Myocyte (in vitro differentiated cells): ENCODE measurements at places on chromosomes 13 and 19.
A peak's percentile ranks its signal among the peaks of the same experiment; 100 is the strongest.

- DNase-seq, result no peak
These were observed 1.2 kb downstream of the EPS15L1 start for GRCh38 chr19:16470541-16470910.

DNA sequence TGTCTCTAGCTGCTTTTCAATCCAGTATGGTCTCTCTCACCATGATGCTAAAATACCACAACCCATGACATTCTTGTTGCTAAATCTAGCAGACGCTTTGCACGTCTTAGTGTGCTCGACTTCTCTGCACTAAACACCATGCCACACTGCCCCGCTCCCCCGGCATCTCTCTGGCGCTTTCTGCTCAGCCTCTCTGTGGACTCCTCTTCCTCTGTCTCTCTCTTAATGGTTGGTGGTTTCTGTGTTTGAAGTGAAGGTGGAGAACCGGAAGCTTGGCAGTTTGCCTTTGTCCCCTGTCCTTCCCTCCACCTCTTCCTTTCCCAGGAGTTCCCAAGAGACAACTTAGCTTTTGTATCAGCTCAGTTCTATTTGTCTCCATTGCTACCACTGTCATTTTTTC, 8.8 kb downstream of the ERCC5 start:
- no peak for DNase-seq

DNA sequence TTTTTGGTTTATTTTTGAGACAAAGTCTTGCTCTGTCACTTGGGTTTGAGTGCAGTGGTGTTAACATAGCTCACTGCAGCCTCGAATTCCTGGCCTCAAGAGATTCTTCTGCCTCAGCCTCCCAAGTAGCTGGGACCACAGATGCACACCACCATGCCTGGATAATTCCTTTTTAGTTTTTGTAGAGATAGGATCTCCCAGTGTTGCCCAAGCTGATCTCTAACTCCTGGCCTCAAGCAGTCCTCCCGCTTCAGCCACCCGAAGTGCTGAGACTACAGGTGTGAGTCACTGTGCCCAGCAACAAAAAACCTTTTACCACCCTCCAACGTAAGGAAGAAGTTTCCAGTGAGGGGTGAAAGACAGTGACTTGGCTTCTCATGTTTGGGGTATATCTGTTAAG, 81.1 kb upstream of the TSHZ3 start:
- DNase-seq, result no peak

- DNase-seq, result no peak
These were observed 396.1 kb downstream of the EFNB2 start for GRCh38 chr13:106139377-106139776.

- no peak for DNase-seq
These were observed 10.6 kb upstream of the ZNF358 start for GRCh38 chr19:7505288-7505681.

DNA sequence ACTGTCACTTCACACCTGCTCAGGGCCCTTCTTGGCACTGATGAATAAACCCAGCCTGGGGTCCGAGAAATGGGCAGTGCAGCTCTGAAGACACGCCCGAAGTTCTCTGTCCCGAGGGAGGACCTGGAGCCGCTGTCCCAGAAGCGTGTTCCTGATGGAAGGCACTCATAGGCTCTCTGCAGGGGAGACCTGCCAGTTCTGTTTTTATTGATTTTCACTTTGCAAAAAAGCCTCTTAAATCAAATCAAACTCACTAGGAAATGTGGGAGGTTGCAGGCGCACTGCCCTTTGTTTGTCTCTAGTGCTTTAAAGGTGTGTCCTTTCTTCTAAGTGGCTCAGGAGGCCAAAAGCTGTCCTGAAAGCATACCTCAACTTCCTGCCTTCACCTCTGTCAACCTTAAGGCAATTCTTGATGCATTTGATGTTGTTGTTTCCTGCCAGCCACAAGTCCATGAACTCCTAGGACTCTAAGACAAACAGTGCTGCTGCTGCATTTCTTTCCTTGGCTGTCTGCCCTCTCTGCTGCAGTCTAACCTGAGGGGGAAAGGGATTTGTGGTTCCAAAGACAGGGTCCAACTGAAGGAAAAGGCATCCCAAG, 663.2 kb downstream of the UQCRFS1 start:
- no peak for DNase-seq

GRCh38 chr13:90443268-90443667, 904.2 kb upstream of the MIR17HG start:
- DNase-seq, result no peak

DNA sequence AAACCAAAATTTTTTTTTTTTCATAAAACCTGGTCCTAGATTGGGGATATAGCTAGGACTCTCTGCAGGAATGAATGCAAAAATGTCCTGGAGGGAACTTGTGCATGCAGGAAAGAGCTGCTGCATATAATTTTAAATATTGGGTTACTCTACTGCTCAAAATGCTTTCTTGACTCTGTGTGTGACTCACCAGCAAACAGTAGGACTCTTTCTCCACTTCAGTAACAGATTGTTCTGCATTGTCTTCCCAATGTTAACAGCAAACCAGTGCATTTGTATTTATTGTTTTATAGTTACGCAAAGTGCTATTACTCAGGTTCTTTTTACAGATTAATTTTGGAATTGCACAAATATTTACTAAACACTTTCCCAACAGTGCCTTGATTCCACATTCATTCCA, 163.7 kb upstream of the KL start:
- DNase-seq, result no peak

DNA sequence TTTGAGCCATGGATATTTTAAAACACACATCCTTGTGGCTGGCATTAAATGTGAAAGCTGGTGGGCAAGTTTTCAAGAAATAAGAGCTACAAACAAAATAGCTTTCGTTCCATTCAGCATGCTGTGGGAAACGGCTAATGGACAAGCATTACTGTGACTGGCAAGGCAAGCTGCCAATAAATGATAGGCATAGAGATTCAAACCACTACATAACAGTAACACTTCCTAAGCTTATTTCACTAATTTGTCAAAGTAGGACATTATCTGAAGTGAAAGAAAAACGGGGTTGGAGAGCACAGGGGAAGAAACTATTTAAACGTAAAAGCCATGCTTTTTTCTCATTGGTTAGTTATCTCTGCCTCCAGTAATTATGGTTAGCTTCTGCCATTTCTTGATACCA, 26.0 kb downstream of the OBI1 start:
- DNase-seq, result peak; percentile 28

- peak; percentile 53 for DNase-seq
These were observed 54.7 kb upstream of the WASF3 start for GRCh38 chr13:26502826-26503225.

- DNase-seq, result no peak
These were observed 152.7 kb upstream of the SERP2 start for GRCh38 chr13:44220948-44221347.

DNA sequence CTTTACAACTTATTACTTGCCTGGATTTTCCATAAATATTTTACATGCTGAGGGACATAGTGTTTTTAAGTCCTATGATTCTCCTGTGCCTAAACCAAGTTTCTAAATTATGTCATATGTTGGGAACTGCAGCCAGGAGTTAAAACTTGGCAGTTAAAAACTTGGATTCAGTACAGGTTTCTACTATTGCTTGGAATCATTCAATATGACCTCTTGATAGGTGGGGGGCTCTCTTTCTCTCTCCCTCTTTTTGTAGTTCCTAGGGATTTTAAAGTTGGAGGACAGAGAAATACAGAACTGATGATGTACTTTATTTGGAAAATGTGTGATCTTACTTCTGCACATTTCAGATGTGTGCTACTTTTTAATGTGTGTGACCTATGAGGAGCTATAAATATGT, 4.7 kb downstream of the CSNK1A1L start:
- no peak for DNase-seq

GRCh38 chr19:58059671-58060078, 593 bp downstream of the ZNF135 start:
- DNase-seq, result no peak

- DNase-seq, result no peak
These were observed 6.3 kb upstream of the LILRB3 start for GRCh38 chr19:54229146-54229545.

DNA sequence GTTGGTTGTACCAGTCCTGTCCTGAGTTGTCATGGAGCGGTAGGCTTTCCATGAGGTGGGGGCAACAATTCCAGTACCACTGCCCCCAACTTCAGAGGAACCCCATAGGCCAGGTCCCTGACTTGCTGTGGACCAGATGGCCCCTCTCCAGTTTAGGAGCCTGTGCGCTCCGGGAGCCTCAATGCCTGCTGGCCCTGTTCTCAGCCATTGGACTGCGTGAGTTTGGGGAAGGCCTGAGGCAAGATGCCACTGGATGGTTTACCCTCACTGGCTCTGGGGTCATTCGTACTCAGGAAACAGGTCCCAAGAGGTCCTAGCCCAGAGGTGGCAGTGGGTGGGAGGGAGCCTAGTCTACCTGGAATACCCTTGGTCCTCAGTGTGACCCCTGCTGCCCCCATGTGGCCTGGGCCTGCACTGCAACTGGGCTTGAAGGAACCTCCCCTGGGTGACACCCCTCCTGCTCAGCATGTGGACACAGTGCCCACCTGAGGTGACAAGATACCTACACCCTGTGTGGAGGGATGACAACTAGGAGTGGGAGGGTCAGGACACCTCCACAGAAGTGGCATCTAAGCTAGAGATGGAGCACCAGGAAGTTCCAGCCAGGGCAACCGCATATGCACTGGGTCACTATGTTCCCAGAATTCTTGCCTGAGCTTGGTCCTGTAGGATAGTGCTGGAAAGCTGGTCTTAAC, 6.0 kb upstream of the PRR19 start:
- DNase-seq, result peak; percentile 71

DNA sequence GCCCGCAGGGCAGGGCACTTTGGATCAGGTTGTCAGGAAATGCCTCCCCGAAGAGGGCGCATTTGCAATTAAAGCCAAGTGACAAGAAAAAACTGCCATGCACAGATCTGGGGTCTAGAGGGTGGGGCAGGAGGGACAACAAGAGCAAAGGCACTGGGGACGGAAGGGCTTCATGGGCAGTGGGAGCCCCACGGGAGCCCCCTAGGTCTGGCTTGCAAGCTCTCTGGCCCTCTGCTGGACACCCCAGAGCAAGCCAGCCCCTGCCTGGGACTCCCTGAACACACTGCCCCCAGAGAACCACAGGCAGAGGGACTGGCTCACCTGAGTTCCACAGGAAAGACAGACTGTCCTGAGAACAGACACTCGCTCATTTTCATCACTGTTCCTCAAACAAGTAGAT, 30.2 kb upstream of the C19orf12 start:
- no peak for DNase-seq

DNA sequence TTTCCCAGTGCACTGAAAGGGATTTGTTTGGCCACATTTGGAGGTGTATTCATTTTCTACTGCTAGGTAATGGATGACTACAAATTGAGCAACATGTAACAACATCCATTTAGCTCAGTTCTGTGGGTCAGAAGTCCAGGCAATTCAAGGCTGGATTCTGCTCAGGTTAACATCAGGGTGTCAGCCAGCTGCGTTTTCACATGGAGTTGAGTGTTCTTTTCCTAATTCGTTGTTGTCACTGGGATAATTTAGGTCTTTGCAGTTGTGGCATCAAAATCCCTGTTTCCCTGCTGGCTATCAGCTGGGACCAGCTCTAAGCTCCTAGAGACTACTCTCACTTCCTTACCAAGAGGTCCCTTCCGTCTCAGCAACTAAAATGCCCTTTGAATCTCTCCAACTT, 25.4 kb downstream of the MIR17HG start:
- DNase-seq, result no peak

DNA sequence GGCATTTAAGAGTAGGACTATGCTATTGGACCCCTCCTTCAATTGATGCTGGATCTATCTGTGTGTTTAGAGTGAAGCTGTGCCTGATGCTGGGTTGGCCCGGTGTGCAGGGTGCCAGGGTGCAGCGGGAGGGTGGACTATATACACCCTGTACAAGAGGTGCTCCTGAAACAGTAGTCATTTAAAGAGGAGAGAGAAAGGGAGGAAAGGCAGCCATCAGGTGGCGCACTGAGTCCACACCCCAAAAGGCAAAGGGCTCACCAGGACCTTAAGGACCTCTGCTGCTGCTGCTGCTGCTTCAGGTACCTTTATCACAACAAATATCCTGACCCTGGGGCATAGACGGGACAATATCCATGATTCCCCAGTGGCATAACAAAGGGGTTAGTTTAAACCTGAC, 39.4 kb downstream of the ZNF136 start:
- DNase-seq, result no peak

- DNase-seq, result no peak
These were observed 90.2 kb downstream of the RAB20 start for GRCh38 chr13:110471156-110471832.

GRCh38 chr19:30695171-30695875, 323.1 kb downstream of the ZNF536 start:
- no peak for DNase-seq

DNA sequence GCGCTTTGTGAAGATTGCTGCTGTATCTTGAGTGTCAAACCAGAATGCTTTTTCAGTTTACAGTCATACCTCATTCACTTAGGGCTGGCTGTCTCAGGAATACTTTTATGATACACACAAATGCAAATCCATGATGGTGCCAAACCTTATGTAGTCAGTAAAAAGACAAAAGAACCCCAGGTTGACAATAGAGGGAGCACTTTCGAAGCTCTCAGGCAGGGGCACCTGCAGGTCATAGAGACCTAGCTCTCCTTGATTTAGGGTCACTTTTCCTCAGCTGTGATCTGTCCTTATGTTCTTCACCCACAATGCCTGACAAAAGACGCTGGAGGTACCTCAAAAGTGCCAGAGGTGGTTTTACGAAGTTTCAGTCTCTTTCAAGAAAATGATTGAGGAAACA, 172.2 kb downstream of the DNAJC15 start:
- no peak for DNase-seq

- peak; percentile 70 for DNase-seq
These were observed 22.1 kb upstream of the POMP start for GRCh38 chr13:28636677-28637317.

DNA sequence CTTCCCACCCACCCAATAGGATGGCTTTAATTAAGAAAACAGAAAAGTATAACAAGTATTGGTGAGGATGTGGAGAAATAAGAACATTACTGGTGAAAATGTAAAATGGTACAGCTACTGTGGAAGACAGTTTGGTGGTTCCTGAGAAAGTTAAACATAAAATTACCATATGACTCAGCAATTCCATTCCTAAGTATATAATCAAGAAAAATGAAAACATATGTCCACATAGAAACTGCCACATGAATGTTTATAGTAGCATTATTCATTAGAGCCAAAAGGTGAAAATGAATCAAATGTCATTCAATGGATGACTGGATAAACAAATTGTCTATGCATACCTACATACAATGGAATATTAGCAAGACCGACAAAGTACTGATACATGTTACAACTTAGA, 16.9 kb downstream of the DZIP1 start:
- no peak for DNase-seq

DNA sequence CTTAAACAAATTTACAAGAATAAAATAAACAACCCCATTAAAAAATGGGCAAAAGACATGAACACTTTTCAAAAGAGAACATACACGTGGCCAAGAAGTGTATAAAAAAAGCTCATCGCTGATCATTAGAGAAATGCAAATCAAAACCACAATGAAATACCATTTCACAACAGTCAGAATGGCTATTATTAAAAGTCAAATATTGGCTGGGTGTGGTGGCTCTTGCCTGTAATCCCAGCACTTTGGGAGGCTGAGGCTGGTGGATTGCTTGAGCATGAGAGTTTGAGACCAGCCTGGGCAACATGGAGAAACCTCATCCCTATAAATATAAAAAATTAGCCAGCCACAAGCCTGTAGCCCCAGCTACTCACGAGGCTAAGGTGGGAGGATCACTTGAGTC, 89.9 kb downstream of the UBL3 start:
- peak; percentile 61 for DNase-seq

GRCh38 chr13:48118030-48118429, 23.1 kb upstream of the MED4 start:
- DNase-seq, result no peak

GRCh38 chr19:44792281-44792680, 14.6 kb downstream of the CBLC start:
- peak; percentile 65 for DNase-seq
